Central memory CD4-positive, alpha-beta T cell (primary cell): ENCODE measurements at places on chromosomes 6 and 20.

DNA sequence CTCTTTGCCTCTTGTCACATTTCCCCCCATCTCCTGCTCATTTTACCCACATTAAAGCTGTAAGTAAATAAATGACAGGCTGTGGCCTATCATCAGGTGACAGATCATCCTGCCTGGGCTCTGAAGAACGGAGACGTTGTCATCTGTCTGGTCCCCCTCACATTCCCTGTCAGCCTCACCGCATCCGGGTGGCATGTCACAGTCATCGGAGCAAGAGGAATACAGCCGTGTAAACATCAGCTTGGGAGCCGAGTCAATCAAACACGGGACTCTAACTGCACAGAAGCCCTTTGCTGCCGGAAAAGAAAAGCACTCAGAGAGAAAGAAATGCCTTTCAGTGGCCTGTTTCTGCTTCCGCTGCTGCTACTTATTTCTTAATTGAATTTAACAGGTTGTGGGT lies 371.9 kb upstream of the ID4 start:
- DNase-seq, result no peak

- no peak for DNase-seq
Measured at GRCh38 chr6:145498425-145498824, 236.9 kb downstream of the EPM2A start.

DNA sequence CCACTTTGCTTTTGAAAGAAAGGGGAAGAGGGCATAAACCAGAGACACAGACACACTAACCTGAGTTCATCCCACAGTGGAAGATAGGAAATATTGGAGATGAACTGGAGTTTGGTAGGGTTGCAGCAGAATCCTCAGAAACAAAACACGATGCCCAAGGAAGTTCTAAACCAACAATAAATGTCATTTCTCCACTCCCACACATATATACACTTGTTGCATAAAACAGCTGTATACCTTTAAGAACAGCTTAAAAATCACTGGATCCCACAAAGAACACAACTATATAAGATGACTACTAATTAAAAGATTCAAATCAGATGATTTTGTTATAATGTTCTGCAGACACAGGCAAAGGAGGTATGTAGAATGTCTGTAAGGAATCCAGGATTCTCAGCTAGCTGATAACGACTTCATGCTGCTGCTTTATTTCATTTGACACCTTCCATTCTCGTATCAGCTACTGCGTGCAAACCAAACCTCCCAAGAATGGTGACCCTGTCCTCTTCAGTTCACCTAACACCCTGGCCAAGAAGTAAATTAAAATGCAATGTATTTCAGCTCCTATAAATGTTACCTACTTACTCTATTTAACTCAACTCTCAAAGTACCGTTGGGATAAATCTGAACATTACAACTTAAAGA lies 14.3 kb downstream of the KIF13A start:
- DNase-seq, result no peak

- no peak for DNase-seq
Measured at GRCh38 chr6:150298676-150299075, 70.1 kb upstream of the IYD start.

GRCh38 chr20:2637246-2637645 lies 15.2 kb upstream of the NOP56 start:
- no peak for DNase-seq

GRCh38 chr6:40138273-40138720 lies 204.0 kb upstream of the MOCS1 start:
- no peak for DNase-seq

- no peak for DNase-seq
Measured at GRCh38 chr6:152273638-152274037, 363.5 kb downstream of the SYNE1 start.

DNA sequence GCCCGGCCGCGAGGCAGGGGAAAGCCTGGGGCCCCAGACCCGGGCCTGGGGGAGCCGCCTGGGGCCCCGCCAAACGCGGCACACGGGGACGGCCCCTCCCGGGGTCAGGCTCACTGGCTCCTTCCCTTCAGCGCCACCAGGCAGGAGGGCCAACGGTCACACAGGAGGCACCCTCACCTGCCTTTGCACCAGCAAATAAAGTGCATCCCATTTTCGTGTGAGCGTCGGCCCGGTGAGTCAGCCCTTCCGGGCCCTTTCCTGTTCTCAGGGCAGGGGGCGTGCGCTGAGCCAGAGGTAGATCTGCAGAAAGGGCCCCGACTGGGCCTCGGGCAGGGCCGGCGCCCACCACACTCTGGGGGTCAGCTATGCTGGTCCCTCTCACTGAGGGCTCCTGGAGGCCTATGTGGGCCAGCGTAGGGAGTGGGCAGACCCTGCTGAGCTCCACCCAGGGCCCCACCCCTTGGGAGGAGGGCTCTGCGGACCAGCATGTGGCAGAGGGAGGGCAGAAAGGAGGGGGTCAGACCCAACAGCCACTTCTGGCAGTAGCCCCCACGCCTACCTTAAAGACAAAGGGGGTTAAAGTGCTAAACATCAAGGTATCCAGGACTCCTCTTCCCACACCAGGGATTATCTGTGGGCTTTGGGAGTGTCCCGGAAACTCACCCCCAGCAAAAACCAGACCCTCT lies 931 bp upstream of the UCKL1 start:
- peak; percentile 56 for DNase-seq
